GM20000 (cell line): ENCODE measurements at places on chromosomes 1 and 21.

GRCh38 chr1:31731049-31731565, 27.3 kb upstream of the COL16A1 start:
- no peak for DNase-seq

GRCh38 chr1:2060535-2060934, 10.3 kb downstream of the PRKCZ start:
- no peak for DNase-seq

DNA sequence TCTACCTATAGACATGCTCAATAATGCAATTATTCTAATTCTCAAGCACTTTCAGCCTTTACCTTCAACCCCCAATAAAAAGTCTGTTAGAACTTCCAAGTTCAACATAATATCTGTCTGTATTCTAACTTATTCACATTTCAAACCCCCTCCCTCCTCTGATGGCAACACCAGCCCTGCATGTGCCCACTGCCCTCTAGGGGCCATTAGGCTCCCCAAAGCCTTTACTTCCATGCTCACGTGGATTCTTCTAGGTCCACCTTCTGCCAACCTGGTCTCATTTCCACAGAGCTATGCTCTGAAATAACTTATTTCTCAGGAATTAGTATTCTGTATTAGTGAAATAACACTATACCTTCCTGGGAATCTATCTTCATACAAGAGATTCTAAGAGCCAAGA, 22.2 kb upstream of the KPRP start:
- no peak for DNase-seq

GRCh38 chr1:193569096-193569982, 382.9 kb upstream of the B3GALT2 start:
- no peak for DNase-seq

DNA sequence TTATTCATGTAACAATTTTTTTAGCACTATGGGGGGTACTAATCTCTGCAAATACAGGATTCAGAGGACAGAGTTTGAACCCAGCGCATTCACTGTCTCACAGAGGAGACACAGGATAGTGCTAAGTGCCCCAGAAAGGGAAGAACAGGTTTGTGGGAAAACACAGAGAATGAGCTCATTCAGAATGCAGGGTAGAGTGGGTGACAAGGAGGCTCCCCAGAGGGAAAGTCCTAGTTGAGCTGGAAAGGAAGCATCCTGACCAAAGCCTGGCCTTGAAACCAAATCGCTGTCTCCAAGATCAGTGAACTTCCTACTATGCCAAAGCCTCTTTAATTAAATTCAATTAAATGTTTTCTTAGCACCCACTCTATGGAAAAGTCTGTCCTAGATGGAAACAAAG, 19.0 kb upstream of the RGS2 start:
- no peak for DNase-seq
